Lower lobe of right lung (tissue), 2 donors: ENCODE measurements at places on chromosomes 2 and 18.

DNA sequence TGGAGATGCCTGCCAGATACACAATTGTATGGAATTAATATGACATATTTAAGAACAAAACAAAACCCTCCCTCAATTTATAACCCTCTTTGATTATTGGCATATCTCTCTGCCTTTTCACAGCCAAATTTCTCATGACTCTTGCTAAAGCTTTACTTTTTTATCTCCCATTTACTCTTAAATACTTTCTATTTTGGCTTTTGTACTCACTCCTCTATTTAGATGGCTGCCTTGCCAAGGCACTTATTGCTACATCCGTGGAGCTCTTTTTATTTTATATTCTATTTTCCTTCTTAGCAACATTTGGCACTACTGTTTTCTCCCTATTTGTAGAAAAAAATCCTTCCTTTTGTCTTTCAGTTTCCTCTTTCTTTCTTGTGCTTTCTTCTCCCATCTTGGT, 466.4 kb upstream of the CWC22 start:
- no peak for DNase-seq

GRCh38 chr2:18378020-18378653, 182.3 kb downstream of the RDH14 start:
- no peak for DNase-seq

DNA sequence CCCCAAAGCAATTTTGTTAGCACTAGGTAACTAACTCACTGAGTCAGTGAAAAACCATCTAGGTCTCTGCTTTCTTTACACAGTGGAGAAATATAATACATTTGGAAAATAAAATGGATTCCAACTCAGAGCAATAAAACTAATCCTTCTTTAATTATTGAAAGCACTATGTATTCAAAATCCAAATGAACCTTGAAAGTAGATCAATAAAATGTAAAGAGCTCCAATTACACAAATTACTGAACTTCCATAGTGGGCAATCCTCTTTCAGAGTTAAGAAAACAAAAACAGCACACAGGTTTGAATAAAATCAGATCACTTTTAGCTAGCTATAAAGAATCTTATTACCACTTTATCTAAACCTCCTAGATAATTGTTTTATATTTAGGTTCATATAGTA, 208.1 kb downstream of the NR4A2 start:
- DNase-seq, result no peak

GRCh38 chr2:231707625-231707926, 749 bp upstream of the PTMA start:
- DNase-seq, result no peak

DNA sequence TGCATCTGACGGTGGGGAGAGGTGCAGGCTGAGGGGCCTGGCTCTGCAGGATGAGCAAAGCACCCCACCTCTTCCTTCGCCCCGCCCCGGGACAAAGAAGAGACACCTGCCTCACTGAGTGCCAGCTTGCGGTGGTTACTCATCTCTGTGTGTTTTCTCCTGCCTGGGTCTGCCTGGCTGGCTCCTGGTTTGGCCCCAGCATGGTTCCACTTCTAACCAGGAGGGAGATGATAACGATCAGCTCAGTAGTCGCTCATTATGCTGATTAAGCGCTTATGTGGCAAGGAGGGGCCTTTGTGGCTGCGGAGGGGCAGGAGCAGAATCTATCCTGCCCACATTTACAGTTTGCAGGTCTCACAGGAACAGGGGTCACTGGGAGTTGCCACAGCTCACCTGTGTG, 68.7 kb upstream of the EDAR start:
- no peak for DNase-seq

- DNase-seq, result no peak
These were observed 41.7 kb upstream of the MALL start for GRCh38 chr2:110157153-110157793.

- no peak for DNase-seq
These were observed 98.7 kb downstream of the UBR3 start for GRCh38 chr2:169925968-169926367.

GRCh38 chr2:236954641-236955040, 131.0 kb upstream of the COPS8 start:
- no peak for DNase-seq
